GM10248 (cell line): ENCODE measurements at places on chromosomes 16 and 17.

- no peak for DNase-seq
These were observed 23.0 kb downstream of the ARHGAP23 start for GRCh38 chr17:38451030-38451839.

DNA sequence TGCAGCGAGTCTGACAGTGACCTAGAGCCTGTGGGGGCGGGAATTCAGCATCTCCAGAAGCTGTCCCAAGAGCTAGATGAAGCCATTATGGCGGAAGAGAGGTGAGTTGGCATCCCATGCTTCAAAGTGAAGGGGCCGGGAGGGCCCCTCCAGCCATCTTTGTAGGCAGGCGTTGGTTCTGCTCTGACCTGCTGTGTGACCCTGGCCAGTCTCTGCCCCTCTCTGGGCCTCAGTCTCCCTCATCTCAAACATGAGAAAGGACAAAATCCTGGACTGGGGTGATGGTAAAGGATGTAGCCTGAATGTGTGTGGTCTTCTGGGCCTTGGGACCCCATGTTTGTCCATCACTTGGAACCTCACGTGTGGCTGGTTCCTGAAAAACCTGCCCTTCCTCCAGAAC is 5.1 kb downstream of the PIMREG start:
- no peak for DNase-seq

GRCh38 chr17:320809-321385 is 31.7 kb downstream of the RPH3AL start:
- DNase-seq, result no peak

- peak; percentile 73 for DNase-seq
These were observed 17.1 kb downstream of the GNA13 start for GRCh38 chr17:65039336-65039988.

- DNase-seq, result no peak
These were observed 4.4 kb downstream of the CBX4 start for GRCh38 chr17:79834565-79835469.

- DNase-seq, result no peak
These were observed 12.5 kb downstream of the SREBF1 start for GRCh38 chr17:17824119-17824782.

DNA sequence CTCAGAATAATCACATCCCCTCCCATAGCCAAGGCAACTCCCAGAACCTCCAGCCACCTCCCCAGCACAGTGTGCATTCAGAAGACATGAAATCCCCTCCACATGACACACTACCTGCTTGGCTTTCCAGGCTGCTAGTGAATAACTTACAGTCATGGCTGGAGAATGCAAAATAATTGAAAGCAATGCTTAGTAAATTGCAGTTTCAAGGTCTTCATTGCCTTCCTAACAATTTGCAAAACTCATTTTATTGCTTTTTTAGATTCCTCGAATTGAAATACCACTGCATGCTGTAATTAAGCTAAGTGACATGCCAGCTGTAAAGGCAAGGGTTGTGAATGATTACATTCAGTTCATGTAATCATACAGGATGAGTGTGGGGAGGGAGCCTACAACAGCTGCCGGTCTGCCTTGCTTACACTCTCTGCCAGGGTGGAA is 29.0 kb upstream of the HOXB13 start:
- DNase-seq, result no peak

DNA sequence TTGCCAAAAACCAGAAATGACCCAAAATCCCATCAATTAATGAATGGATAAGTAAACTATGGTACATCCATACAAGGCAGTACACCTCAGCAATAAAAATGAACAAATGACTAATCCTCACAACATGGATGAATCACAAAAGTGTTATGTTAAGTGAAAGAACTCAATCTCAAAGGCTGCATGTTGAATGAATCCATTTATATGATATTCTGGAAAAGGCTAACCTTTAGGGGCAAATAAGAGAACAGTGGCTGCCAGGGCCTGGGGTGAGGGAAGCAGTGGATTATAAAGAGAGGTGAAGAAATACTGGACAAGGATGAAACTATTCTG is 46.1 kb upstream of the MSI2 start:
- no peak for DNase-seq

DNA sequence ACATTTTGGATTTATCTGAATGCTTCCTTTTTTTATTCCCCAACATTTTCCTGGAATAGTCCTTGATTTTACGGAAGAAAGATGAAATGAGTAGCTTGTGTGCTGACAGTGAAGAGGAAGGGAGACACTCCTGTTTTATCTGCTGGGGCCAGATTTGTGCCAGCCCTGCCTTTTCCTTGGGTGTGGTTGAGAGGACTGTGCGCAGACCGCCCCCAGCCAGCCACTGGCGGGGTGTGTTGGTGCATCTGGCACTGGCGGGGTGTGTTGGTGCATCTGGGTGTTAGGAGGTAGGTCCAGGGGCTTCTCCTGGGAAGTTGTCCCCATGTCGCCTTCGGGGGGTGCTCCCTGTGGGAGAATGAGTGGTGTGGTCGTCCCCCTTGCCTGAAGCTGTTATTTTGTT is 39.5 kb downstream of the RAP1GAP2 start:
- DNase-seq, result no peak

DNA sequence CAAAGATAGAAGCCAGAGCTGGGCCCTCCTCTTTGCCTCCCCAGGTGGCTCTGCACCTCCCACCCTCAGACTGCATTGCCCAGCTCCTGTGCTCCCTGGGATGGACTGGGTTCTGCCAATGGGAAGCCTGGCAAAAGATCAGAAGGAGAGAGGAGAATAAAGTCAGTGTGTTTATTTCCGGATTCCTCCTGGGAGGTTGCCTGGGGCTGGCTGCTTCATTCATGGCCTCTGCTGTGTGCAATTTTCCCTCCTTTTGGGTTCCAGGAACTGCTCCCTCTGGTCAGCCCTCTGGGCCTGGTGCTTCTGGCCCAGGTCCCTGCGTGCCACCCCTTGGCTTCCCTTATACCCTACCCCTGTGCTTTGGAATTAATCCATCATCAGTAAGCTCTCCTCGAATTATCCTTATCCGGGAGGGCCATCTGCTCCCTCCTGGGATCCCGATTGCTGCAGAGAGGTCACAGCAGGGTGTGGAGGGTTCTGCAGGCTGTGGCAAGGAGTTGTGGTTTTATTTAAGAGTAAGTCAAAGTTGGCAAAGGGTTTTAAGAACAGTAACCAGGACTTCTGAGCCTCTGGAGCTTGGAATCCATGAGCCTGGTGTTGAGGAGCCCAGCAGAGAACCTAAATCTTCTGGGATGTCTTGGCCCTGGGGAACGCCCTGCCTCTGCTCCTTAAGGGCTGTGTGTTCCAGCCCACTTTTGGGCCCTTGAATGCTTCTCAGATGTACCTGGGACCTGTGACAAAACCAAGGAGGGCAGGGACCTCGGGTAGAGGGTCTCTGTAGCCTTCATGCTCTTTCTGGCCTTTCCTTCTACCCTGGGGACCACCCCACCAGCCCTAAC is 8.2 kb upstream of the MMP2 start:
- no peak for DNase-seq

GRCh38 chr17:78367193-78367592 is 7.3 kb upstream of the SOCS3 start:
- DNase-seq, result no peak

DNA sequence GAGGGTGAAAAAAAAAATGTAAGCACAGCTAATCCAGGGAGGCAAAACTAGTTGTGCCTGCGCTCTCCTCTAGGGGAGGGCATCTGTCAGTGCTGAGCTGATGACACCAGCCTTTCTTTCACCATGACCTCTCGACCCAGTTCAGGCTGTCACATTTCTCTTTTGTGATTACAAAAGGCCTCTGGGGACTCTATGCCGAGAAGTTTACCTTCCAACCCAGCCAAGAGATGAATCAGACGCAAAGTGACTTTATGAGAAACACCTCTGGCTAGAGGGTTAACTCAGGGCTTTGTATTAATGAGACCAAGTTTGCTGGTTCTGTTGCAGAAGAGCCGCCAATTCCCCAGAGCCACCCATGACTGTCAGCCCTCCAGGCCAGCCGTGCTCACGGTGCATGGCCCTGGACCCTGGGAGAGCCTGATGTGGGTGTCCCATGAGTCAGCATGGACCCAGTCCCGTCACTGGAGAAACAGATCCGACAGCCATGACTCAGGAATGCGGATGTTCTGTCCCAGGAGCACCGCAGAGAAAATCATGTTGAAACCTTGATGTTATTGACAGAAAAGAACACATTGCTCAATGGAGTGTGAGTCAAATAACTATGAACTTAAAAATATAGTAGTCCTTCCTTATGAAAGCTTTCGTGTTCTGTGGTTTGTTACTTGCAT is 437.2 kb downstream of the HS3ST3B1 start:
- peak; percentile 26 for DNase-seq

- DNase-seq, result no peak
These were observed 20.2 kb upstream of the OR3A1 start for GRCh38 chr17:3318336-3318735.

DNA sequence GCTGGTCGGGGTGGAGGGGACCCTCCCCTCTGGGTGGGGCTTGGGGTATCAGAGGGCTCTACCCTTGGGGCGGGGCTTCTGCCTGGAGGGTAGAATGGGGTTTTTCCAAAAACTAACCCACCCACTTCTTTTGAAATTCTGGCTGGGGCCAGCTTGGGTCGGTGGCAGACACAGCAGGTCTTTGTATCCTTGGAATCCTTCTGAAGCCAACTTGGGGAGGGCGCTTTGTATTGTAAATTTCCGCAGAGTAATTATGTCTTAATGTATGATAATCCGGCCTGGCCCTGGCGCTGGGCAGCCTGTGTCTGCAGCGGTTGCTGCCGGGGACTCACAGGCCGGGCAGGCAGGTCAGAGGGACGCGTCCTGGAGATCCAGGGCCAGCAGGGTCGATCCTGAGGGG is 33.9 kb upstream of the GSE1 start:
- no peak for DNase-seq

DNA sequence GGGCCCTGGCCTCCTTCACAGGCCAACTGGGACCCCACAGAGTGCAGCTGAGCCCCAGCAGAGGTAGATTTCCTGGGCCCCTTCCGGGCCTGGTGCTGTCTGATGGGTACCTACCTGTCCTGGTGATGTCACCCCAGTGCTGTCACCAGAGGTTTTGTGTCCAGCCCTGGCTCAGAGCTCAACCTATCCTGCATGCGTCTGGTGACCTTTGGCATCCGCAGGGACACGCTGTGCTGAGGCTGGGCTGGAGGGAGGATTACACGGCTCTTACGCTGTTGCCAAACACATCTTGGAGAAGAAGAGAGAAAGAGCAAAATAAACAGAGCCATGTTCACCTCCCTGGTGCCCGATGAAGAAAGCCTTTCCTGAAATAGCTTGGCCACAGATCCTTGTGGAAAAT is 70.6 kb upstream of the MED9 start:
- no peak for DNase-seq

DNA sequence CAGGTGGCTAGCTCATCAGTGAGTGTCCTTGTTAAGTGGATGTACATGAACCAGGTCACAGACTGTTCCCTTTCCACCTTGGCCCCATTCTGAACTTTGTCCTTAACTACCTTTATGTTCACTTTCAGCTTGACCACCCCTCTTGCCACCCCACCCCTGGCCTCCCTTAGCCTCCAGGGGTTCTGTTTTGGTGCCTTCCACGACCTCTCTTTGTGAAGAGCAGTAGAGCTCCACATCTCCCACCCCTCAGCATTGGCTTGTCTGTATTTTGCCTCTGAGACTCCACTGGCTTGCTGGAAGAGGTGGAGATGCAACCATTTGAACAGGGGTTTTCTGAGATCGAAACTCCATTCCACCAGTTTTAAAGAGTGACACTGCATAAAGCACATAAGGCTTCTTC is 123.5 kb downstream of the RGS9 start:
- DNase-seq, result no peak

DNA sequence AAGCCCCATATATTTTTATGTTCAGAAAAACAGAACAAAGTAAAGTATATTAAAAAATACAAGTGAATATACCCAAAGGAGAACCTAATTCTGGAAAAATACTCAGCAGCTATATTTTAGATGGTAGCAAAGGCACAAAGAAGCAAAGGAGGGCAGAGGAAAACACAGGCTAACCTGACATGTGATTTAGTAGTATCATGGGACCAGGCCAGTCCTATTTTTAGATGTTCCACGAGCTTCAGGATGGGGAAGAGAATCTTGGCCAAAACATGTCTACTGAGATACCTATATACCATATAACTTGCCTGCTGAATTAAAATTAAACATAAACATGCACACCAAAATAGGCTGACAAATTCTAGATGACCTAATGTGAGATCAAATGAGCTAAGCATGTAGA is 32.9 kb downstream of the SMYD4 start:
- DNase-seq, result no peak

- no peak for DNase-seq
These were observed 137.6 kb downstream of the ITFG1 start for GRCh38 chr16:47323241-47323640.
